ENCODE measurements at places on chromosomes 6 and 20.

GRCh38 chr6:32076321-32076809 lies 32.8 kb downstream of the TNXB start:
- DNase-seq = no peak

DNA sequence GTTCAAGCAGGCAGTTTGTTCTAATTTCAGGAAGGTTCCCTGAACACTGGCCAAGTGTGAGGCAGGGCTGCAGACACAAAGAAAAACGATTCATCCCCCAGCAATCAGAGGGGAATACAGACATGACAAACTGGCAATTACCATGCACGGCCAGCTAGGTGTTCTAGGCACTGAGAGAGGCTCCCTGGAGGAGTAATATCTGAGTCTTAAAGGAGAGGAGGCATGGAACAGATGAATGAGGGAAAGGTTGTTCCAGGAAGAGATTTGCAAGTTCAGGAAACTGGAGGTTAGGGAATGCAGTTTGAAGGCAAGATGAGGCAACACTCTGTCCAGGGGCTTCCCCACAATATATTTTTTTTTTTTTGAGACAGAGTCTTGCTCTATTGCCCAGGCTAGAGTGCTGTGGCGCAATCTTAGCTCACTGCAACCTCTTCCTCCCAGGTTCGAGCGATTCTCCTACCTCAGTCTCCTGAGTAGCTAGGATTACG lies 11.1 kb downstream of the RRAGD start:
- no peak for DNase-seq

DNA sequence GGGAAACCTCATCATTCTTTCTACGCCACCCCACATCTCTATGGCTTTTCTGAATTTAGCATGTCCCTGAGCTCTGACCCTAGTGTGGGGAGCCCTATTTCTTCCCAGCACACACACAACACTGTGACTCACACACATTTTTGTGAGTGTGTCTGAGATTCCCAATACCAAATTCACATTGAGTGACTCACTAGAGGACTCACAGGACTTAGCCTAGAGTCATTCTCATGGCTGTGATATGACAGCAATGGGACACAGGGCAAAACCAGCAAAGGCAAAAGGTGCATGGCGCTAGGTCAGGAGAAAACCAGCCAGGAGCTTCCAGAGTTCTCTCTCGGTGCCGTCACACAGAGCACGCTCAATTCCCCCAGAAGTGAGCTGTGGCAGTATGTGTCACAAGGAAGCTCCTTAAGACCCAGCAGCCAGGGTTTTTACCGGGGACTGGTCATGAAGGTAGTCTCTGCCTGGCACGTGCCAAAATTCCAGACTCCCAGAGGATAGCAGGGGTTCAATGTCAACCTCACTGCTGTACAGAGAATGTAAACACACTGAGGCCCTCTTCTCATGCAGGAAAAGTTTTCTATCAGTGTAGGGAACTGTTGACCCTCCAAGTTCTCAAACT lies 6.2 kb downstream of the CSTL1 start:
- DNase-seq = no peak

GRCh38 chr6:151276112-151276740 lies 36.5 kb downstream of the AKAP12 start:
- no peak for DNase-seq

DNA sequence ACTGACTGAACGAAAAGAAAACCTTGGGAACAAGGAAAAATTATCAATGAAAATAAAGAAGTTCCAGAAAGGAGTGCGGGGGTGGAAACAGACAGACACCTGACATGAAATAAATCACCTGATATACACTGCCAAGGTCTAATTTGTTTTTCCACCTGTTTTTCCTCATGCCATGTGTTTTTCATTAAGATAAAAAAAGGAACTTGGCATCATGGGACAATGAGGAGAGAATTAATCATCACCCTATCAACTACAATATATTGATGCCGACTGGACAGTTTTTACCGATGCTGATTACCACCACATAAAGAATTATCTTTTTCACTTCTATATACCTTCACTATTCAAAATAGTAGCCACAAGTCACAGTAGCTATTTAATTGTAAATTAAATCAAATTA lies 233.2 kb downstream of the ARHGAP18 start:
- DNase-seq = no peak

DNA sequence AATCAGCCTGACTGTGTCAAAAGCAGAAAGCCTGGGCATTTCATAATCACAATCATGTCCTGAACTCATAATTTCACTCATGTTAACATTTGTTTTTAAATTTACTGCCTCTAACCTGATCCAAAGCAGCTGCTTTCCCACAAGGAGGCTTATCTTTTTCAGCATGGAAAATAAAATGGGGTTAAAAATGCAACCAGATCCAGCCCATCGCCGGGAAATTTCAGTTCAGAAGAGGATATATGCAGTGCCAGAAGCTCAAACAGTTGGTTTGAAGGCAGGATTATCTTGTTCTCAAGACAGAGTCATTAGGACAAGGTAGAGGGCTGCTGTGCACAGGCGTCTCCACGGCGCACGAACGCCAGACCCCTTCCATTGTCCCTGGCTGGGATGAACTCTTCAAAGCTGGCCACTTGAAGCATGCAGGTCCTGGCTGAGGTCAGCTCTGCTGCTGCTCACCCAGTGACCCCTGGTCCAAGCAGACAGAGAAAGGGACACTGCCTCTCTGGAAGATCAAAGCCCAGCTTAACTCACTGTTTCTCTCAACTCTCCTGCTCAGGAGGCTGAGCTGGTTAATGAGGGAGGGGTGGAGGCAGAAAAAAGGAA lies 191.1 kb upstream of the HEY2 start:
- no peak for DNase-seq

DNA sequence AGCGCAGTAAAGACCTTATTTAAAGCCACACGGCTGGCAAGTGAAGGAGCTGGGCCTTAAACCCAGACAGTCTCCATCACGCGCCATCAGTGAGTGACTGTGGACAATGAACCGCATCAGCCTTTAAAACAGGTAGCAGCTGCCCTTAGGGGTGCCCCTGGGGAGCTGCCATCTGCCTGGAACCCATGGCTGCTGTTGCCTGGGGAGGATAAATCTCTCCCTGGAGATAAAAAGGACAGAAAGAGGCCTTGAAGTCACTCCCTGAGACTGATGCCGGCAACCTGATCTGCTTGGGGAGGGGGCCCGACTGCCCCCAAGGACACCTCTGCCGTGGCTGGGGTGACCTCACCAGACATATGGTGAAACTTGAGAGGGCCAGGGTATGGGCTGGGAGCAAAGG lies 73.5 kb downstream of the PREX1 start:
- DNase-seq = no peak

GRCh38 chr6:157989541-157990289 lies 8.1 kb downstream of the SYNJ2 start:
- no peak for DNase-seq

DNA sequence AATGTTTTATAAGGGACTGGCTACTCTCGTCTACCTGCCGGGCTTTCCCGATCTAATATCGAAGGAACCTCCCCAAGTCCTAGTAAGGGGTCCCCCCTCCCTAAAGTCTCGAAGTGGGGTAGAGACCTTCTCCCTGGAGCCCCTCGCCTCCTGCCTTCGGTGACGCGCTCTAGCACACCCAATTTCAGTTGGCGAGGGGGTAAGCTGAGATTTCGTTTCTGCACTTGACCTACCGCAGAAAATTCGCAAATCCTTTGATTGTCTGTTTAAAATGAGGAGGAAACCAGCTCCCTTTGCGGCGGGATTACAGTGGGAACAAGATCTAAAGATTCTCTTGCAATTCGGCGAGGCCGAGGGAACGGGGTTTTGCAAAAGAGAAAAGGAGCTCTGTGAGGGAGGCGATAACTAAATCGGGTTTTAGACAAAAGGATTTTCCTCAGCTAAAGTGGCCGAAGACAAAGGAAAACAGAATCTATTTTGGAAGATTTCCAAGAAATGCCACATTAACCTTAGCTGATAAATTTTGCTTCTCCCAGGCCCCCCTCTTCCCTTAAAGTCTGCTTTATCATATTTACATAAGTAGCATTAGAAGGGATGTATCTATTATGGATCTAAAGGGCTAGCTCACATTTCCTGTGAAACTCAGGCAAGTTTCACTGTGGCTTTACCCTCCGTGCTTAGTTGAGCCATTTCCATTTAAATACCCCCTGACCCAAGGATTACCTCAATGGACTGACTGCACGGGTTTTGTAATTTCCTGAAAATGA lies 8.4 kb downstream of the SIM1 start:
- no peak for DNase-seq

DNA sequence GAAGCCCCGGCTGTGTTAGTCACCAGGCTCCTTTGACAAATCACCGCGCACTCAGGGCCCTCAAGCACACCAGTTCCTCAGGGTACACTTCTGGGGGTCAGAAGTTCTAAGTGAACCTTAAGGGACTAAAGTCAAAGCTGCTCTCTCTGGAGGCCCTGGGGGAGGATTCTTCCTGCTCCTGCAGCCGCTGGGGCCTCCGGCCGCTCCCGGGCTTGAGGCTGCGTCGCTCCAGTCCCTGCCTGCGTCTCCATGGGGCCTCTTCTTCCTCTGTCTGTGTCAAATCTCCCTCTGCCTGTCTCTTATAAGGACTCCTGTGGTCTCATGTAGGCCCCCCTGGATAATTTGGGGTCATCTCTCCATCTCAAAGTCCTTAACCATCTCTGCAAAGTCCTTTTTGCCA lies 18.1 kb upstream of the GATA5 start:
- no peak for DNase-seq

DNA sequence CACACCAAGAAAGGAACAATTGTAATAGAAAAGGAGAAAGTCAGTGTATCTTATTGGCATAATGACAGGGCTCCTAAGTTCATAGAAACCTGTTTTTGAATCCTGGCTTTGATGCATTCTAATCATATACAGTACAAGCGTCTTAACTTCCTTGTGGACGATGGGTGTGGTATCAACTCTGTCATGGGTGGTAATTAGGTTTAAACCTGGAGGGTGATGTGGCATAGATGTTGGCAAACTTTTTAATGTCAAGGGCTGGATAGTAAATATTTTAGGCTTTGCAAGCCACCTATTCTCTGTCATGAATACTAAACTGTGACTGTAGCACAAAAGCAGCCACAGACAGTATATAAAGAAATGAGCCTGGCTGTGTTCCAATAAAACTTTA lies 138.7 kb upstream of the EDN1 start:
- DNase-seq = no peak

DNA sequence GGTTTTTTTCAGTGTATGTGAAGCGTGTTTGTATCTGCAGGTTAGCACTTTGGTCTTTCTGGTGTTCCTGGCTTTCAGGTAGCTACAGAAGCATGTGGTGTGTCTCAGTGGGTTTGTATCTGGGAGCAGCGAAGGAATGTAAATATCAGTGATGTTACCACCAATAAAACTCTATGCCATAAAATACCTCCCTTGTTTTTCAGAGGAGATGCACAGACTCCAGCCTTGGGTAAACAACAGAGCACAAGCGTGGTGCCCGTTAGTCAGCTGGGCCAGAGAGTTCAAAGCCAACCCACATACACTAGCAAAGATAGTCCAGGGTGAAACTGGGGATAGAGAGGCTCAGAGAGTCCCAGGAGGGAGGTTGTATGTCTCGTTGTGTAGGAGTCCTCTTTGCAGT lies 393.8 kb downstream of the SMOC2 start:
- DNase-seq = no peak

- no peak for DNase-seq
Observed at GRCh38 chr6:118216751-118217150, 309.7 kb downstream of the SLC35F1 start.

DNA sequence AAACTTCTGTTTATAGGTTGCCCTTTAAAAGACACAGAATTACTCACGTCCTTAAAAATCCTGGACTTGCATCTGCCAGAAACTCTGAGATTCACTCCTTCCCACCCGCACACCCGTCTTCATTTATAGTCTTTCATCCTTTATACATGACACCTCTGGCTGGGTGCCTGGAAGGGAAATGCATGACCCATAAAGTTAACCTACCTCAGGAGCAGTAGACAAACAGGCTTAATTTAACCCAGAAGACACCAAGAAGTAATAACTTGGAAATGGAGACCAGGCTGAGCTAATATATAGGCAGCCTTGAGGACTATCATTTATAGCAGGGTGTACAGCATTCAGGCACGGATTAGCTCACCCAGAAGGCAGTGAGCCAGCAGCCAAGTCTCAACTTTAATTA lies 429.0 kb upstream of the NRSN1 start:
- no peak for DNase-seq

Measured in hematopoietic multipotent progenitor cell (in vitro differentiated cells).